ENCODE measurements at places on chromosomes 3 and 15.

- no peak for DNase-seq
Observed at GRCh38 chr3:190101320-190102011, 19.2 kb downstream of the P3H2 start.

- no peak for DNase-seq
Observed at GRCh38 chr3:131174752-131175151, 148.1 kb downstream of the NEK11 start.

DNA sequence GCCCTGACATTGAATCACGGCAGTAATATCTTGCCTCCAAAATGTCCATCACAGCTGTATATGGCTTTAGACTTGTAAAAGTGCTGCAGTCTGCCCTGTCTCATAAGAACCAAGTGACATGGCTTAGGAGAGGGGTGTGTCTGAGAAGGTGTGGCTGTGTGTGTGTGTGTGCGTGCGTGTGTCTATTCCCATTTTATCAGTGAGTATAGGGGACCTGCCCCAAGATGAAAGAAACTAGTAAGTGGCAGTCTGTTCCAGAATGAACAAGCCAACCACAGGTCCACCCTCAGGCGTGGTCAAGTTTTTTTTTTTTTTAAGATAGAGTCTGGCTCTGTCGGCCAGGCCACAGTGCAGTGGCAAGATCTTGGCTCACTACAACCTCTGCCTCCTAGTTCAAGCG, 5.6 kb upstream of the RHOV start:
- DNase-seq: no peak

GRCh38 chr3:141150081-141150830, 81.4 kb upstream of the PXYLP1 start:
- no peak for DNase-seq

DNA sequence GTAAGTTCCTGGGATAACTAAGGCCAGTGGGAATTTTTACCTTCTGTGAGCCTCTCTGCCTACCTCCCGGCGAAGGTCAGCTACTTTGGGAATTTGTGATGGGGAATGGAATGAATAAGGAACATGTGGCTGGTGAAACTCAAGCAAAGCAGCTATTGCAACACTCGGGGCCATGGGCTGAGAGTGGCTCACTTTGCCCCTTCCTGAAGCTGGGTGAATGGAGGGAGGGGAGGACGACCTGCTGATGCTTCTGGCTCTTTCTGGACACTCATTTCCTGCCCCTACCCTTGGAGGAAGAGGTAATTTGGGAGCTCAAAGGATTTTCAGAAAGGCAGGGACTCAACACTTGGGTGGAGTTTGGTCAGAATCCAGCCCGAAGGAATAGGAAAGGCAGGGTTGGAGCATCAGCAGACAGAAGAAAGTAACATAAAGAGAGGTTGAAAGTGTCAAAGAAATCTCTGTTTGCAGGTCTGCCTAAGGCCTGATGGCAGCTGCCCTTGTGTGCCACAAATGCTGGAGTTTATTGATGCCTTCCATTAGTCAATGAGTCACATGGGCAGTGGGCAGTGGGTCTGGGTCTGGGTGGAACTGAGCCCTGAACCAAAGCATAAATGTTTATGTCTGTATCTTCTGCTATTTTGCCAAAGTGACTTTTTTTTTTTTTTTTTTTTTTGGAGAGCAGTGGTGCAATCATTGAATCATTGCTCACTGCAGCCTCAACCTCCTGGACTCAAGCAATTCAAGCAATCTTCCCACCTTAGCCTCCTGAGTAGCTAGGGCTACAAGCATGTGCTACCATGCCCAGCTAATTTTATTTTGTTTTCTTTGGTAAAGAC, 12.4 kb downstream of the LAMP3 start:
- DNase-seq: no peak

DNA sequence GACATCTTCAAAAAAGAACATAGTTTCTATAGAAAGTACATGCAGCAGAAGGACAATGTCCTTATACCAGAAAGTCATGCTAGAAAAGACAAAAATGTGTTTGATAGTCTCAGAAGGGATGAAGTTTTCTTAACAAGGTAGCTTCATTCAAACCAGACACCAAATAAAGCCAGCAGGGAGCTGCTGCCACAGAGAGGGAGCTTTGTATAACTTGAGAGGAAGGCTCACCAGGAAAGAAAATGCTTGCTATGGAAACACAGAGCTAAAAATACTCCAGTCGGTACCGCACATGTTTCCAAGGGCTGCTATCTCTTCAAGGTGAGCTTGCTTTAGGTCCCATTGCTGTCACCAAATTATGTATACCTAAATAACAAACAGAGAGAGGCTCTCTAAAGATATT, 1074.8 kb upstream of the ALCAM start:
- DNase-seq: no peak

DNA sequence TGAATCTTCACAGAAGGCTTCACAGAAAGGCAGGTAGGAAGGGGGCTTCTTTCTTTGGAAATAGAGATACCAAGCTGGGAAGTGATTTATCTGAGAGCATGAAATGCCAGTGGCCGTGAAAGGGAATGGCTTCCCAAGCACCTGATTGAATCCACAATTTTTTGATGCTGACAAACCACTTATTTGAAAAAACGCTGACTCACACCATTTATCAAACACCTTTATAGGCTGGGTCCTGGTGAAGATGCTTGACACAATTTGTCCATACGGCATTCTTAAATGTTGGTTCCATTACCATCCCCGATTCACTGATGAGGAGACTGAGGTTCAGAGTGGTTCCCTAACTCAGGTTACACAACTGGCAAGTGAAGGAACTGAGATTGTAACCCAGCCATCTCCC, 64.1 kb upstream of the POMGNT2 start:
- DNase-seq: no peak

Data from HS-27A (cell line).